ENCODE measurements at places on chromosomes 5 and 9. TPM values are rescaled to one million over a fixed set of nuclear protein-coding genes. Genes with fewer than 3 reads are reported as not detected.

LOX gene
- 13.2 TPM for total RNA-seq

AFF4 gene
- 69.0 TPM for total RNA-seq

- DNase-seq: no peak
These were observed 1.3 kb downstream of the CD74 start for GRCh38 chr5:150411245-150411979.

- DNase-seq: no peak
These were observed 88.9 kb downstream of the DMAC1 start for GRCh38 chr9:7710686-7711085.

DNA sequence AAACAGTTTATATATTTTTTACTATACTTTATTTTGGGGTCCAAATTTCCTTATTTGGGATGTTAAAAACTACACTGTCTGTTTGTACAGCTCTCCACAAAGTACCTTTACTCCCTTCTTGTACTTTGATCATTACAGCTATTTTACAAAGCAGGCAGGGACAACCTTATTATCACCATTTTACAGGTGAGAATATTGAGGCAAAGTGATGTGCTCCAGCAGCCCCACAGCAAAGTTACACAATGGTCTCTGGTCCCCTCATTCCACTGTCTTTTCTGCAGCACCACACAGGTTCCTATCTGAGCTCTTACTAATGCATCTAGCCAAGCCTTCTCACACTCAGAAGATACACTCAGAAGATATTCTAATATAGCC, 457.3 kb downstream of the RASEF start:
- DNase-seq: no peak

GRCh38 chr5:86986837-86987236, 280.8 kb upstream of the RASA1 start:
- no peak for DNase-seq

DNA sequence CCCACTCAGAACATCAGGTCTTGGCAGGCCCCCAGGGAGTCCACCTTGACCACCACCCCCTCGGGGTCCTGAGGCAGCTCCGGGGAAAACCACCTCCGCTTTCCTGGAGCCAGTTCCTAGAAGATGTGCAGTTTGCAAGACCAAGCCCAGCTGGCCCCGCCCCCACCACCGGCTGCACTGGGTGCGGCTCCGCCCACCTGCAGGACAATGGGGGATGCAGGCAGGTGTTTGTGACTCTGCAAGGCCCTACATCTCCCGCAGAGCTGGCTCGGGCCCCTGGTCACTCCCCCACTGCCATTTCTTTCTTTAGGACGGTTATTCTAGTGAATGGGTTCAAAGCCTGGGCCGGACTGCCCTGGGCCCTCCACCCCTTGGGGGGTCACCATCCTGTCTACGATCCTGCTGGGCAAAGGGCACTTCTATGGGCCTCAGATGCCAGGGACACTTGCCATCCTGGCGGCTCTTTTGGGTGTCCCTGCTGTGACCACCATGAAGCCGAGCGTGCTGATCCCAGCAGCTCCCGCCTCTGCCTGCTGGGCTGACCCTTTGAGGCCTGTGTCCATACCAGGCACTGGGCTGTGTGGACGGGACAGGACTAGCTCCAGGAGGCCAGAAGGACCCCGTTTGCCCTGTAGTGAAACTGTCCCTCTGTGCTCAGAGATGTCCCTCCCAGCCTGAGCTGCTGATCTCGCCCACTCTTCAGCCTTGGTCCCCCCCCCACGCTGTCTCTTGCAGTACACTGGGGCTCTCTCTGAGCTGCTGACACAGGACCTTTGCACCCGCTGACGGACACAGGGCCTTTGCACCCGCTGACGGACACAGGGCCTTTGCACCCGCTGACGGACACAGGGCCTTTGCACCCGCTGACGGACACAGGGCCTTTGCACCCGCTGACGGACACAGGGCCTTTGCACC, 5.9 kb upstream of the NACC2 start:
- DNase-seq: no peak

- no peak for DNase-seq
These were observed 9.9 kb downstream of the PLK2 start for GRCh38 chr5:58450018-58450417.

DNA sequence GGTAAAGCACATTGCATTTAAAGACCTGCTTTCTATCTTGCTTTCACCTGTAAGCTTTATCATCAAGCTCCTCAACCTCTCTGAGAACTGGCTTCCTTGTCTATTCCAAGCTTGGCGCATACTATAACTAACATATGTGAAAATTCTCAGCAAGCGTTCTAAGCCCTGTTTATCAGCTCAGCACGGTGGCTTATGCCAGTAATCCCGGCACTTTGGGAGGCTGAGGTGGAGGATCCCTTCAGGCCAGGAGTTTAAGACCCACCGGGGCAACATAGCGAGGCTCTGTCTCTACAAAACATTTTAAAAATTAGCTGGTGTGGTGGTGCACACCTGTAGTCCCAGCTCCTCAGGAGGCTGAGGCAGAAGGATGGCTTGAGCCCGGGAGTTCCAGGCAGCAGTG, 1.6 kb upstream of the ATP6V0E1 start:
- no peak for DNase-seq
